Vagina (tissue), 2 donors: ENCODE measurements at places on chromosomes 3 and 15.
A peak's percentile ranks its signal among the peaks of the same experiment; 100 is the strongest.

DNA sequence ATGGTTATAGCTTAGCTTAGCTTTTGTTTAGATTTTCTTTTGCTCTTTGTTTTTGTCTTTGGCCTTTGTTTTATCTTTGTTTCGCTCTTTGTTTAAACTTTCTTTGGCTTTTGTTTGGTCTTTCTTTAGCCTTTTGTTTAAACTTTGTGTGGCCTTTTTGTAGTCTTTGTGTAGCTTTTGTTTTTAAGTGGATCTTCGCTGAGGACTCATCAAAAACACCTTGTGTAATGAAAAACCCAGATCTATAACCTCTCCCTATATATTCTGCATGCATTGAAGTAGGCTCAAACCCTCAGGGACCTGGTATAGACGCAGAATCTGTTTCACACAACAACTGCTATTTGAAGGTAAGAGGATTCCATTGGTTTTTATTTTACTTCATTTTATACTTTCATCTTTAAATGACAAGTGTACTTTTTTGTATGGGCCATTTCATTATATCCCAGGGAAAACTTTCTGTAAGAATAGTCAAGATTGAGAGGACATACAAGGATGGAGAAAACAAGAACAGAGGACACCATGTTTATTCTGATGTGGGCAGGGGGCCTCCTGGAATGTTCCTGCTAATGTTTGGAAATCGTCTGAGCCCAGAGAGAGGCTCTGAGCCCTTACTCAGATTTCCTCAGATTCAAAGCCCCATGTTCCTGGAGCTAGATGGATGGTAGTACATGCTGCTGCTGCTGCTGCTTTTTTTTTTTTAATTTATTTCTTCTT is at the start of gene MOBP:
Gene MOBP, plus strand, starts transcription at position 287 of the 714 bp plus-strand sequence. CDS start 34,390 bp downstream, outside the sequence.
- DNase-seq = no peak
- no peak within 1 kb of the TSS for H3K27ac ChIP-seq
- H3K27me3 ChIP-seq = no peaks in the 10 kb centered on the region

- no peaks in the 10 kb centered on the region for H3K4me1 ChIP-seq
- H3K36me3 ChIP-seq = no peaks in the 10 kb centered on the region
Measured at GRCh38 chr3:147377412-147378367, 28.7 kb downstream of the ZIC4 start.

- H3K4me1 ChIP-seq = peaks cover 51% of the 10 kb centered on the region
- no peak overlapping the region for H3K27ac ChIP-seq
- H3K27me3 ChIP-seq = no peaks in the 10 kb centered on the region
- DNase-seq = no peak
- peaks cover 24% of the 10 kb centered on the region for H3K36me3 ChIP-seq
Measured at GRCh38 chr15:93052090-93052879, 36.7 kb downstream of the RGMA start.

GRCh38 chr3:59451800-59452746 is 402.2 kb upstream of the CFAP20DC start:
- no peaks in the 10 kb centered on the region for H3K4me1 ChIP-seq
- no peaks in the 10 kb centered on the region for H3K36me3 ChIP-seq
- no peak overlapping the region for H3K4me3 ChIP-seq
- DNase-seq = no peak

DNA sequence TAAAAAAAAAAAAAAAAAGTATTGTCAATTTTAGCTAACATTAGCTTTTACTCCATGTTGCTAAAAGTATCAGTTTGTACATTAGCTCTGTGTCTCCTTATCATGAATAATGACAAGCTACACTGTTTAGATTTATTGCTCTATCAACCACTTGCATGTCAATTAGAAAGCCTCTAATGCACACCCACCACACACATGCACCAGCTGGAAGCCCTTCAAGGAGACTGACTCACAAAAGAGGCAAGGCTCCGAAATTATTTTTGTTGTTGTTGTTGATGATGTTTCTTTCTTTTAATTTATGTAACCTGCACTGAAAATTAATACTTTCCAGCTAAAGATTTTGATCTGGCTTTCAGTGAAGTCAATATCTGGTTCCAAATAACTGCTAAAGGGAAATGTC is 71.5 kb downstream of the ETFA start:
- DNase-seq = no peak
- H3K4me1 ChIP-seq = no peaks in the 10 kb centered on the region
- no peak overlapping the region for H3K4me3 ChIP-seq
- H3K36me3 ChIP-seq = peaks cover 4% of the 10 kb centered on the region
- H3K27me3 ChIP-seq = no peaks in the 10 kb centered on the region
- no peak overlapping the region for H3K27ac ChIP-seq

- no peak for DNase-seq
- H3K36me3 ChIP-seq = no peaks in the 10 kb centered on the region
- no peaks in the 10 kb centered on the region for H3K27me3 ChIP-seq
- H3K4me1 ChIP-seq = peaks cover 61% of the 10 kb centered on the region
- no peak overlapping the region for H3K4me3 ChIP-seq
Measured at GRCh38 chr15:89121414-89121813, 33.2 kb downstream of the ABHD2 start.

DNA sequence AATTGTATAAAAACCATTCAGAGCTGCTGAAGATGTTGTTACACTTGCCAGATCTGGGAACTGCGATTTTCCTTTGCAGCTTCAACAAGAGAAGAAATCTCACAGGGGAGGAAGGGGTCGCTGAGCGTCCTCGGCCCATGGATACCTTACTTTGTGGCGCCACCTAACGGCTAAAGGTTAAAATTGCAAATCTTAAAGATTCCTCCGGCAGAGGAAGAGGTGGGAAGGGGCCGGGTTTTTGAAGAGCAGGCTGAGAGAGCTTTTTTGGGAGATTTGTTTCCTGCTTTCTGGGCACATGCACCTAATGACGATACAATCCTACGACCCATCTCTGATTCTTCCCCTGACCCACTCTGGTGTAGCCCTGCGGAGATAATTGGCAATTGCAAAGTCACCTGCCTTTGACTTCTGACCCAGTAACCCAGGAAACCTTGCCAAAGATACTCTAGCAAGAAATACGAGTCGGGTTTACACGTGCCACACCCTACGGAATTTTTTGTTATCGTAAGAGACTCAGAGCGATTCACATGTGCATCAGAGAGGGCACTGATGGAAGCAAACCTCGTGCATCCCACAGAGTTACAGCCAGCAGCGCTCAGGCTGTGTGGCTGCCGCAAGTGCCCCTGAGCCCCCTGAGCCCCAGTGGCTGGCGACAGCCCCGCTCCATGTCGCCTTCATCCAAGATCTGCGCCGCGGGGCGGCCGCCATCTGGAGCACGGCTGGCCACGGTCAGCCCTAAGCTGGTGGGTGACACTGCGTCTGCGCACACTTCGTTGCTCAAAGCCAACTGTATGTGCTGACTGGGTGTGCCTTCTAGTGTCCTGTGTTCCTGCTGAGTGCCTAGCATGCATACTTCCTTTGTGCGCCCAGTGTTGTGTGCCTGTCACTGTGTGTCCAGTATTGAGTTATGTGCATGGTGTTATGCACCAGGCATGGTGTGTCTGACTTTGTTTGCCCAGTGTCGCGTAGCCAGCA is 55.2 kb upstream of the CHRNA7 start:
- no peak overlapping the region for H3K27ac ChIP-seq
- no peak overlapping the region for H3K4me3 ChIP-seq
- peaks cover 7% of the 10 kb centered on the region for H3K4me1 ChIP-seq
- no peaks in the 10 kb centered on the region for H3K36me3 ChIP-seq
- DNase-seq = no peak

DNA sequence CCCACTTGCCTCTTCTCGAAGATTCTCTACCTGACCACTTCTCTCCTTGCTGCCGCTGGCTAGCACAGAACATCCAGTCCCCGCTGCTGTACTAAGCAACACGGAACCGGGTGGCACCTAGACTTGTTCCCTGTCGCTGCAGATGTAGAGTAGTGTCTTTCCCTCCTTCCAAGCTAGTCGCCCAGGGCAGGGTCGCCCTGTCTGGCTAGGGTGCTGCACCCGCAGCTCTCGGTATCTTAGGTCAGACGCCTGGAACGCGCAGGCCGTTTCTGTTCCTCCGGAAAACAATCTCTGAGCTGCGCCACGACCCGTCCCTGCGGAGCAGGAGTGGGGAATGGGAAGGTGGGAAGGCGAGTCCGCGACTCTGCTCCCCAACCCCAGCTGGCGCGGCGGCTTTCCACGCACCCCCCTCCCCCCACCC is 758 bp upstream of the SNX33 start:
- H3K4me1 ChIP-seq = peaks cover 51% of the 10 kb centered on the region
- H3K4me3 ChIP-seq = peak overlapping the region; percentile 70
- no peaks in the 10 kb centered on the region for H3K36me3 ChIP-seq

GRCh38 chr15:87577336-87577735 is 679.2 kb downstream of the NTRK3 start:
- no peaks in the 10 kb centered on the region for H3K36me3 ChIP-seq
- H3K4me3 ChIP-seq = no peak overlapping the region
- H3K27ac ChIP-seq = no peak overlapping the region
- no peak for DNase-seq

- no peaks in the 10 kb centered on the region for H3K27me3 ChIP-seq
- H3K4me3 ChIP-seq = peak within 1 kb of the TSS; percentile 51
- H3K27ac ChIP-seq = peak within 1 kb of the TSS; percentile 90
Measured at GRCh38 chr15:32717426-32718226, at the start of gene GREM1. Gene GREM1, plus strand, starts transcription at chr15:32718004. Its CDS starts 12,687 bp downstream, at chr15:32730691.
